ENCODE measurements at places on chromosomes 7 and 10.

DNA sequence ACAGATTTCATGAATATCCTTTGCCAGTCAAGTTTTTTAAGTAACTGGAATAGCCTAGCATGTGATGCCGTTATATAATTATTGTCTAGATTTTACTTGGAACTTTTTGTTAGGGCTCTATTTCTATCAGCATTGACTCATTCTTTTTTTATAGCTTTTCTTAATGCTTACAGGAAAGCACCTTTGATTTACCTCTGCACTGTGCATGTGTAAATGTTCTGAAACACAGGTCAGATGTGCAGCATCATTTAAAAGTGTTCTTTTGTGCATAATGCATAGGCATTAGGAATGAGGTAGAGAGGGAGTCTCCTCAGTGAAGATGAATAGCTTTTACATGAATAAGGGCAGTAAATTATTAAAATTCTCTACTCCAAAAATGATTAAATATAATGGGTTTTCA lies 669.3 kb upstream of the MBL2 start:
- DNase-seq = no peak

DNA sequence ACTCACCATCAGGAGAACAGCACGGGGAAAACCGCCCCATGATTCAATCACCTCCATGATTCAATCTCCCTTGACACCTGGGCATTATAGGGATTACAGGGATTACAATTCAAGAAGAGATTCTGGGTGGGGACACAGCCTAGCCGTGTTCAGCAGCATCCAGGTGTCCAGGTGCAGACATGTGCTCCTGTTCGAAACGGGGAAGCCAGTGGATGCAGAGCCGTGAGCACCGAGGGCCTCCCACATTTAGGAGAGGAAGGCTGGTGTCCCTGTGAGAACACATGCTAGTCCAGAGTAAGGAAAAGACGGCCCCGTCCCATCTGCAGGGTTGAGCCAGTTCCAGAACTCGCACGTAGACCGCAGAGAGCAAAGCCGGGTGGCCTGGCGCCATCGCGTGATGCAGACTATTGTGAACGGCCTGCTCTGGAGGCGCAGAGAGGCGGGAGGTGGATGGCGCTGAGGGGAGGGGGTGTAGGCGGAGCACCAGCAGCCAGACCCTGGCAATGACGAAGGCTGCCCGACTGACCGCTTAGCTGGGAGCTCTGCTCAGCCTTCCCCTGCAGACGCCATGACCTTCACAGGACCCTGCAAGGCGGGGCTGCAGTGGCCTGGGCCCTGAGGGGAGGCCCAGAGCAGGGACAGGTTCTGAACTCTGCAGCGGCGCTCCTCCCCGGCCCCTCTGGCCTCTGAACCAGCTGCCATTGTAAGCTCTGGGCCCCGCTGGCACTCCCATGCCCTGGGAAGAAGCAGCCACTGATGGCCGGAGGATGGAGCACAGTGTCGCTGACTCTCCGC lies 141.6 kb upstream of the TCERG1L start:
- no peak for DNase-seq

- no peak for DNase-seq
Observed at GRCh38 chr10:59830601-59831259, 75.6 kb downstream of the CCDC6 start.

- peak; percentile 78 for DNase-seq
Observed at GRCh38 chr7:28956608-28957063, 1.5 kb downstream of the TRIL start.

GRCh38 chr7:146698995-146699610 lies 582.5 kb downstream of the CNTNAP2 start:
- no peak for DNase-seq

- DNase-seq = no peak
Observed at GRCh38 chr10:86793696-86794095, 37.3 kb downstream of the BMPR1A start.

- DNase-seq = no peak
Observed at GRCh38 chr7:114242992-114243507, 171.6 kb upstream of the FOXP2 start.

- no peak for DNase-seq
Observed at GRCh38 chr7:50037086-50037485, 56.0 kb downstream of the ZPBP start.

DNA sequence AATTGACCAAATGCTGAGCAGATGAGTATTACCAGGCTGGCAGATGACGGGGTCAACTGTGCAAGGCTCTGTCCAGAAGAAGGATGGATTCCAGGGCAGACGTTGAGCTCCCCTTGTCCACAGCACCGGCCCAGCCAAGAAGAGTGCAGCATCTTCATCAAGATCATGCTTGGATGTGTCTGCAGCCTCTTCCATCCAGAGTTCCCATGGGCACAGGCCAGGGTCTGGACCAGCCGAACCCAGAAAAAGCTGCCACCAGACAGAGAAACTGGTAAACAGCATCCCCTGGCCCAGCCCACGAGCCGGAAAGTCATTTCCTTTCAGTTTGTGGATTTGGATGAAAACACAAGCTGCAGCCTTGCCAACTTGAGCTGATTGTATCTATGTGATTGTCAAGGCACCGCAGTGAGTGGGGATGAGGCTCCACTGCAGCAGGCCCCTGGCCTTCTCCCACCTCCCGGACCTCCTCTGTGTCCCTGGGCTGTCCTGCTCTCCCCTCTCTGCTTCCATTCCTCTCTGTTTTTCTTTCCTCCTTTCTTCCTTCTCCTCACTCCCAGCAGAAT lies 321.8 kb downstream of the TCERG1L start:
- DNase-seq = no peak

Data from GM13977 (cell line).